ENCODE measurements at places on chromosomes 3 and 15.

GRCh38 chr15:39919748-39920509, at the start of gene GPR176:
GPR176 (minus strand) TSS chr15:39920266; CDS start chr15:39920026, 240 bp downstream.
- peak; percentile 87 for DNase-seq

DNA sequence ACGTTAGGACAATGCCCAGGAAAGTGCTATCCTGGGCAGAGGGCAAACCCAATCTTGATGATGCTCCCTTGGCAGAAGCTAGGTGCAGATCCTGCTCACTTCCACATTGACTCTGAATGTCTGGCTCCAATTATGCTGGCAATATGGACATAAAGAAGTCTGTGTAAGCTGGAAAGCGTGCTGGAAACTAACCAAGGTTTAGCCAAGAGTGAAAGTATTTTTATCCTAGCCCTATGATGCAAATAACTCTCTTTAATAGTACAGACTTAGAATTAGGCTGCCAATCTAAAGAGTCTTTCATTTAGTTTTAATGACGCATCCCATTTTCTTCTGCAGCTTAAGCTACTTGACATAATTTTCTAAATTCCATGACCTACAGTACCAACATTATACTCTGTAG, 571.8 kb downstream of the TUSC7 start:
- DNase-seq, result peak; percentile 12

DNA sequence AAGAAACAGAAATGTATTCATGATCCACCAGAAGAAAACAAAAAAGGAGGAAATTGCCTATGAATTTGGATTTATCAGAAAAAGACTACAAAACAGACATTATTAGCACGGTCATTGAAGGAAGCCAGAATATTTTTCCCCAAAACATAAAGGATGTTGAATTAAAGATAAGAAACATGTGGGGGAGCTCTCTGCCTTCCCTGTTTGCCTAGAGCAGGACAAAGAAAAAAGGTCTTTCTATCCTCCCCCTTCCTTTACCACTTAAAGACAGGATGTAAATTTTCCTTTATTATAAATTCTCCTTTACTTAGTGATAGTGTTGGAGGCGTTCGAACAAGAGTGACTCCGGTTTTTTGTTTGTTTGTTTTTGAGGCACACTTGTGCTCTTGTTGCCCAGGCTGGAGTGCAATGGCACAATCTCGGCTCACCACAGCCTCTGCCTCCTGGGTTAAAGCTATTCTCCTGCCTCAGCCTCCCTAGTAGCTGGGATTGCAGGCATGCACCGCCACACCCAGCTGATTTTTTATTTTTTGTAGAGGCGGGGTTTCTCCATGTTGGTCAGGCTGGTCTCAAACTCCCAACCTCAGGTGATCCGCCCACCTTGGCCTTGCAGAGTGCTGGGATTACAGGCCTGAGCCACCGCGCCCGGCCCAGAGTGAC, 14.9 kb upstream of the RPN1 start:
- peak; percentile 17 for DNase-seq

GRCh38 chr3:154378311-154378710, 51.7 kb downstream of the GPR149 start:
- no peak for DNase-seq

- DNase-seq, result no peak
Measured at GRCh38 chr3:180926526-180926925, 14.1 kb downstream of the FXR1 start.

DNA sequence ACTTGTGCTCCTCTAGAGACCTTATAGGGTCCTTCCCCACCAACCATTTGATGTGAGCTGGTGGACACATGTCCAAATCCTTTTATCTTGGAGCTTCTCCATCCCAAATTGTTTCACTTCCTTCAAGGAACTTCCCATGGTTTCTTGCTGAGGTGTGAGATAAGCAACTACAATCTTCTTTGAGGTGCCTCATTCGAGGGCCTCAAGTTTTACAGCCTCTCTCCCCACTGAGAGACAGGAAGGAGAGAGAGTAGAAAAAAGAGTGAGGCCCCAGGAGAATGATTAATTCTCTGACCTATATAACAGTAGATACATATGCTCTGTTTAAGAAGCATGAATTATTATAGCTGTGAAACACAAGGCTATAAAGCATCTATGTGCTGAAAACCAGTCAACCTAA, 70.5 kb downstream of the SUMF1 start:
- DNase-seq, result no peak

- DNase-seq, result no peak
Measured at GRCh38 chr15:41634072-41634626, 26.1 kb upstream of the MGA start.

- DNase-seq, result no peak
Measured at GRCh38 chr15:55372701-55373440, 35.3 kb downstream of the CCPG1 start.

DNA sequence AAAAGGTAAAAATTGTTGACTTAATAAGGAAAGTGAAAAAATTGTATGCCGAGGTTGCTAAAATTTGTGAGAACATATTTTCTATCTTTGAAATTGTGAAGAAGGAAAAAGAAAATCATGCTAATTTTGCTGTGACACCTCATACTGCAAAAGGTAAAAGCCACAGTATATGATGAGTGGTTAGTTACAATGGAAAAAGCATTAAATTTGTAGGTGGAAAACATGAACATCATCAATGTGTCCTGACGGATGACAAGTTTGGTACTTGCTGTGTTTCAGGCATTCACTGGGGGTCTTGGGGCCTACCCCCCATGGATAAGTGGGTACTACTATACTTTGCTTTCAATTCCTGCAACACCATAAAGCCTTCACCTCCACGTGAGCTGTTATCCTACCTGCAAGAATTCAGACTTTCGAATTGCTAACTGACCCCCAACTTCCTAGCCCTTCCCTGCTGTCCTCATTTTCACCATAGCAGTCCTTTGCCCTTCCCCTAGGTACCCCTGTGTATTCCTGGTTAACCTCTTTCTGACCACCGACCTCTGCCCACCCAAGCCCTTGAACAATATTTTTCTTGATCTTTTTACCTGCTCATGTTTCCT, 62.4 kb downstream of the RAB7A start:
- DNase-seq, result no peak

- no peak for DNase-seq
Measured at GRCh38 chr3:63555767-63556166, 96.7 kb upstream of the SNTN start.

GRCh38 chr15:96735632-96736240, 405.2 kb downstream of the NR2F2 start:
- no peak for DNase-seq

DNA sequence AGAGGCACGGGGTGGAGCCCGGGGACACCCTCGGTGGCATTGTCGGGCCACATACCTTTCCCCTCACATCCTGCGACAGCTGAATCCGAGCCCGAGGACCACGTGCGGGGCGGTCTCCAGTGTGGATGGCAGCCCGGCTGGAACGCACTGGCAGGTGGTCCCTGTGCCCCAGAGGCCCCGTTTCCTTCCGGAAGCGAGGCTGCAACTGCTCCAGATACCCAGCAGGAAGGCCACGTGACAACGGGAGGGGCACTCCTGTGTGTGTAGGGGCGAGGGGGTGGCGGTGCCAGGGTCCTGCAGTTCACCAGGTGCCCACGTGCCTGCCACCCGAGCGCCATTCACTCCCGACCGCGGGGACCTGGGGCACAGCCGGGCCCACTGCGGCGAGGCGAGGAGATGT, 44.1 kb downstream of the APH1B start:
- no peak for DNase-seq

- no peak for DNase-seq
Measured at GRCh38 chr15:64739577-64740143, 35.7 kb downstream of the RBPMS2 start.

DNA sequence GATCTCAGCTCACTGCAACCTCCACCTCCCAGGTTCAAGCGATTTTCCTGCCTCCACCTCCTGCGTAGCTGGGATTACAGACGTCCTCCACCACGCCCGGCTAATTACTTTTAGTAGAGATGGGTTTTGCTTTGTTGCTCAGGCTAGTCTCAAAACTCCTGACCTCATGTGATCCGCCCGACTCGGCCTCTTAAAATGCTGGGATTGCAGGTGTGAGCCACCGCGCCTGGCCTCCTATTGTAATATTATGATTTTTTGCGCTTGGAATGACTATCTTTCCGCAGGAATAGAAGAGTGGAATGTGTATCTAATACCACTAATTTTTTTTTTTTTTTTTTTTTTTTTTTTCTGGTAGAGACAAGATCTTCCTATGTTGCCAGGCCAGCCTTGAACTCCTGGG, 1.8 kb downstream of the ARL8B start:
- no peak for DNase-seq

GRCh38 chr3:143783851-143784370, 64.4 kb downstream of the SLC9A9 start:
- peak; percentile 27 for DNase-seq

DNA sequence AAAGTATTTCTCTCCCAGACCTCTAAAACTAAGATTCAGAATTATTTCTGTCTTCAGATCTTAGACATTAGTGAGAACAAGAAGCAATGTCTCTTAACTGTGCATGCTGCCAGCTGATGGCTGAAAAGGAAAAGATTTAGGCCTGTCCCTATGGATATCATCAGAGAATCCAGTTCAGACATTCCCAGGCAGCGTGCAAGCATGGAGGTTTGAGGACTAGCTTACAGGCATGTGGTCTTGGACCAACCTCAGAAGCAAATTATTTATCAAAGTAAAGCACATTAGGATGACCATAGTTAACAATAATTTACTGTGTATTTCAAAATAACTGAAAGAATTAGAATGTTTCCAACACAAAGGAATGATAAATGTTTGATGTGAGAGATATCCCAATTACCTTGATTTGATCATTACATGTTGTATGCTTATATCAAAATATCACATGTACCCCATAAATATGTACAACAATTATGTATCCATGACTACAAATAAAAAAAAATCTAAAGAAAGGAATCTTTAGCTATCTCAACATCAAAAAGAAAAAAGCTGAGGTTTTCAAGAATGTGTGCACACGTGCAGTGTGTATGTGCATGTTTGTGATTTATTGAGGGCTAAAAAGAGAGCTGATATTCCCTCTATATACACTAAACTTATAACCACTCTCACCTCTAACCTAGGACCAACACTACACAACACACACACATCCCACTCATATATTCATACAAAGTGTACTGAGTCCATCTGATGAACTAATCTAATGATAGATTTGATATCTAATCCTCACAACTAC, 108.9 kb upstream of the THBS1 start:
- DNase-seq, result peak; percentile 57

DNA sequence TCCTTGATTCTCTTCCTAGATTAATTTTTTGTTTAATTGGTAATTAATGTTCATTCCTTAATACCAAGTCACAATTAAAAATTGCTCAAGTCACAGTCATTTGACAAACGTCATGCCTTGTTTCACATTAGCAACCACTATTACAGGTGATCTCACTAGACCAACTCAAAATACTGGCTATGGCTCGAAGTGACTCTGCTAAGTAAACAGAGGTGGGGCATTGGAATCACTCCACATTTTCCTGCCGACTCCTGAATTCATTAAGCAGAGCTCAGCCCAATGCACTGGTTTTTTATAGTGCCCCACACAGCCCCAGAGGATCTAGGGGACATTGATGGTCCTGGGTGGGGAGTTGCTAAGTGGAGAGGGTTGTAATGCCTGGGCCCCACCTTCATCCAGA, 201.2 kb upstream of the NSMCE3 start:
- DNase-seq, result no peak

GRCh38 chr3:184608209-184608608, 46.6 kb downstream of the EPHB3 start:
- DNase-seq, result no peak

DNA sequence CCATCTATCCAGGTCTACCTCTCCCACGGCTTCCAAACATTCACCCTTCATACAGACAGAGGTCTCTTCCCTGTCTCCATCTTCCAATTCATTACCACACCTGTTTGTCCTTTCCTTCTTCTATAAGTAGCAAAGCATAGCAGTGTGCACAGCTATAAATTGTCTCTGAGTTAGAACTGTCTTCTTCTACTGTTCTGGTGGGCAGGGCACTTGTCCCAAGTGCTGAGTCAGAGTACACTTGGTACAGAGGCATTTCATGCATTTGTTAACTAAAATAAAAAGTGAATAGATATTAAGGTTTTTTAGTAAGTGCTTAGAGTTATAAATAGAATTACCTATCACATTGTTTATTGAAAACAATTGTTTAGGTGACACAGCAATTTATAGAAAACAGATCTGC, 150.1 kb upstream of the CCDC54 start:
- peak; percentile 31 for DNase-seq

GRCh38 chr3:22861426-22861825, 341.7 kb upstream of the UBE2E2 start:
- no peak for DNase-seq

DNA sequence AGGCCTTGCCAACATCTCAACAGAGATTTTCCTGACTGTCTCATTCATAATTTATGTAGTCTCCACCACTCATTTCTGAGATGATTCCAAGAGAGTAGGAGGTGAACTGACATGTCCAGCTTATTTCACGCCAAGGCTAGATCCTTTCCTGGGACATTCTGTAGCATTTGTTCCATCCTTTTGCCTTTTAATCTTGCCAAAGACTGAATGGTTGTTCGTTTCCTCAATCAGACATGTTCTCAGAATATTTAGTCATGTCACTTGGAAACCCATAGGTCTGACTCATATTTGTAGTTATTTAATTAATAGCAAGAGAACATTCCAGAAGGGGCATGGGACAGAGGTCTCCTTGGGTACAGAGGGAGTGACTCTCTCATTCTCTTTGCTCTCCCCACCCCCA, 80.9 kb downstream of the DHX36 start:
- peak; percentile 52 for DNase-seq

DNA sequence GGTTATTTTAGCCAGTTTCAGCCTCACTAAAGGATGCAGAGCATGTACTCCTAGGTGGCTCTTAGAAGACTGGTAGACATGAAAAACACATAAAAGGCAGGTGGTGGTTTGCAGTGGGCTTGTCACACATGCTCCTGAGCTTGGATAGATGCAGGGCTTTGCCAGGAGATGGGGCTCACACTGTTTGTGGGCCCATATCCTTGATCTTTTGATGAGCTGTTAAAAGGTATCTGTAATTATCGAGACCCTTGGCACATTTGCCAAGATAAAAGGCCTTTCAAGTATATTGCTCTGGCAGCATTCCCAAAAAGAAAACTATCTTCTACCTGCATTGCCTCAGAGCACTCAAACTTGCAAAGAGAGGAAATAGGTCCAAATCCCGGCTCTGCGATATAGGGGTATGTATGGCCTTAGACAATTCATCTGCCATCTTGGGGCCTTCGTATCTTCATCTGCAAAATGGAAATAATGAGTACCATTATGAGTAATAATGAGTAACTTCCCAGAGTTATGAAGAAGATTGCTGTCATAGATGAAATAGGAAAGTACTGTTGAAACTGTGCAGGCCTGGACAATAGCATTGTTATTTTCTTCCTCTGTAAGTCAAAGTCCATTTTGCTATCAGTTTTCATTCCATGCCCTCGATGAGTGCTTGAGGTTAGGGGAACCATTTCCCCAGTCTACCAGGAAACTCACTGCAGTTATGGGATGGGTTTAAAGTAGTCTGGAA, 172.7 kb downstream of the SYNPR start:
- DNase-seq, result peak; percentile 60

GRCh38 chr3:52247409-52248164, 2.0 kb downstream of the PPM1M start:
- no peak for DNase-seq

- no peak for DNase-seq
Measured at GRCh38 chr15:38750786-38751185, 186.2 kb upstream of the RASGRP1 start.

GRCh38 chr3:99111235-99111634, 209.7 kb upstream of the DCBLD2 start:
- DNase-seq, result no peak

- DNase-seq, result no peak
Measured at GRCh38 chr3:9930804-9931418, 2.7 kb upstream of the CRELD1 start.

Data from fibroblast of the aortic adventitia (primary cell).